ENCODE measurements at places on chromosomes 3 and 15. TPM values are rescaled to one million over a fixed set of nuclear protein-coding genes. Genes with fewer than 3 reads are reported as not detected.
A peak's percentile ranks its signal among the peaks of the same experiment; 100 is the strongest.

DNA sequence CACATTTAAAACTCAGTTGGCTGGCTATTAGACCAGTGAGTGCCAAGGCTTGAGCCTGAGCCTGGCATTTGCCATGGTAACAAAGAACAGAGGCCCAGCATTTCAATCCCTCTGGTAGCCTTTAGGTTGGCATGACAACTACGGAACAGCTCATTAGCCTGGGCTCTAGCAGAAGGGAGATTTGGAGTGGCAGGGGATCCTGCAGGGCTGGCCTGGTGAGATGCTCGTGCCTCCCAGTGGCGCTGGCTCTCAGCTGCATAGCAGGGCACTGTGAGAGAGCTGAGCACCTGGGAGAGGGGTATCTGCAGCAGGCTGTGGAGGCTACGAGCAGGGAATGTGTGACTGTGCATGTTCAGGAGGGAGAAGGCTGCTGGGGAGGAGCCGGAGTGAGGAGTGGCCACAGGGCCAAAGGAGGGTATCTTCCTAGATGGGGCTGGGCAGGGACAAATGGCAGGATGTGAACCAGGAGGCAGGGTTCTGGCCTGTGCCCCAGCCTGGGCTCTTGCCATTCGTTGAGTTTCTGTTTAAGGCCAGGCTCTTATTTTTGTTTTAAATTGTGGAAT, 5.6 kb upstream of the ABTB1 start:
- peak; percentile 73 for DNase-seq

DNA sequence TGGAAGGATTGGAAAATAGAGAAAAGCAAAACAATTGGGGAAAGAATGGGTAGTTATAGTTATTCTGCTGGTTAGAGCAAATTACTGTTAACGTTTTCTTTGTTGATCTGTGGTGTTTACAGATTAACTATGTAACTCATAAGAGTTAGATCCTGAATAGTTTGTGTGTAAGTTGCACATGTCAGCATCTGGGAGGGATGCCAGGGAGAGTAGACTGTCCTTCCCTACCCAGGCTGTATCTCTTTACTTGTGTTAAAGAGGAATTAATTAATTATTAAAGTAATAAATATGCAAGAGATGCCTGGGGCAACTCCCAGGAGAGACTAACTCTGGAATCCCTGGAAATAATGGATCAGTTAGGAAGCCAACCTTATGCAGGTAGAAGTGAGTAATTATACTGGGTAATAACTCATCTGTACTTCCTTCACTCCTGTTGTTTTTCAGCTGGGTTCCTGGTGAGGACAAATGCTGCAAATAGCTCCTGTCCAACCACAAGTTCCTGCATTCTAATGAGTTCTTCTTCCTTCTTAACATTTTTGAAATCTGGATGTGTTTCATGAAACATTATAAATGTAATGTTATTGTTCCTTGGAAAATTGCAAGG, 18.9 kb downstream of the GHRL start:
- DNase-seq = no peak

- no peak for DNase-seq
Measured at GRCh38 chr15:94412979-94413746, 181.8 kb downstream of the MCTP2 start.

DNA sequence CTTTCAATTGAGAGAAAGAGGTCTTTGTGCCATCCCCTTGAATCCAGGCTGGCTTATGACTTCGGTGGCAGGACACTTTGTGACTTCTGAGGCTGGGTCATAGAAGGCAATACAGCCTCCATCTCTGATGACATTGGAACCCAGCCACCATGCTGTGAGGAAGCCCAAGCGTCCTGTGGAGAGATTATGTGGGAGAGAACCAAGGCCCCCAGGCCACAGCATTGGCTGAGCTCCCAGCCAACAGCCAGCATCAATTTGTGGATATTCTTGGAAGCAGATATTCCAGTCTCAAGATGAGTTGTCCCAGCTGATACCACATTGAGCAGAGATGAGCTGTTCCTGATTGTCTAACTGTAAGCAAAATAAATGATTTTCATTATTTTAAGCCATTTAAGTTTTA, 12.7 kb upstream of the XIRP1 start:
- no peak for DNase-seq

The CILP gene
- not detected for total RNA-seq

The SEMA3G gene
- not detected for total RNA-seq

DNA sequence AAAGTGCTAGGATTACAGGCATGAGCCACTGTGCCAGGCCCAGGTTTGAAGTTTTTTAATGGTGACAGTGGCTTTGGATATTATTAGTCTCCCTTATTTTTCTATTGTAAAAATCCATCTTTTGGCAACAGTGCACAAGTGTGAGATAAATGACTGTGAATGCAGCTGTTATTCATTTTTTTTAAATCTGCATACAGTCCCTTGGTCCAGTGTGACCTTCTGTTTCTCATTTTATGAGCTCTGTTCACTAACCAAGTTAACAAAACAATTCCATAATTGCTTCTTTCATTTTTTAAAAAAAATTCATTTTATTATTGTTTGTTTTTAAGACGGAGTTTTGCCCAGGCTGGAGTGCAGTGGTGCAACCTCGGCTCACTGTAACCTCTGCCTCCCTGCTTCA, 381.8 kb downstream of the NAALADL2 start:
- no peak for DNase-seq

DNA sequence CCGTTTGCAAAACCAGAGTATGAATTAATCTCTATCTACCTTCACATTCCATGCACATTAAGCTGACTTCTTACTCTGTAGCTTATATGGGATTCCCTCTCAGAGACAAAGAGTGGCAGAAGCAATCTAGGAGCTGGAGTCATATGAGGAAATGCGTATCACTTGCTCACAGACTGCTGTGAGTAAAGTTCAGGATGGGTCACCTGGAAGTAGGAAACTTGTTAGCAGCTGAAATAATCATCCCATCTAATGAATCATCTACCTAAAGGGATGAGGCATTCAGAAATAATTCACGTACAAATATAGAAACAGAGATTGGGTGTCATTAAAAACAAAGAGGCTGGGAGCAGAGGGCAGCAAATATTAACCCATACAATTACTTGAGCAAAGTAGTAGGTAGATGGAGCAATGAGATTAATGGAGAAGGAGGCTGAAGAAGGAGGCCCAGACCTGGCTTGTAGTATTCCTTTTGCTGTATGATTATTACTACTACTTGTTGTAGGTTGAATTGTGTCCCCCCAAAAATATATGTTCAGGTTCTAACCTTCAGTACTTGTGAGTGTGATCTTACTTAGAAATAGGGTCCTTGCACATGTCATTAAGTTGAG, 866.3 kb downstream of the ROBO2 start:
- no peak for DNase-seq

- no peak for DNase-seq
Measured at GRCh38 chr3:160140756-160141155, 84.5 kb upstream of the C3orf80 start.

The CCDC174 gene
- 20.4 TPM for total RNA-seq

DNA sequence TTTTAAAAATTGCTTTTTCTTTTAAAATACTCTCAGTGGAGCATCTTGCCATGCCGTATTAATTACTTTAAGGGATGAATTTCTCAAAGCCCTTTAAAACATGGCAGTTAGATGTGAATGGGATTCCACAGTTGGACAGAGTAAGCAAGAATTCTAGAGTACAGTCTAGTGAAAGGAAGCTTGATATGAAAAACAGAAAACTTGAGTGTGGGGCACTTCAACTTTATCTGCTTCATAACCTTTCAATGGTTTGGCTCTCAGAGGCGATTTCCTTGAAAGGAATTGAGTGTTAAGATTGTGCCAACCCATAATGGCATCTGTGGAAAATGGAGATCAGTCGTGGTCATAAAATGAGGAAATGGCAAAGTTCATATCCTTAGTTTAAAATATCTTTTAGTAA, 127.7 kb upstream of the SAMMSON start:
- DNase-seq = no peak

GRCh38 chr3:56800832-56801661, 702 bp downstream of the ARHGEF3 start:
- DNase-seq = no peak

The CPN2 gene
- not detected for total RNA-seq

The EPHB3 gene
- total RNA-seq = 10.6 TPM

DNA sequence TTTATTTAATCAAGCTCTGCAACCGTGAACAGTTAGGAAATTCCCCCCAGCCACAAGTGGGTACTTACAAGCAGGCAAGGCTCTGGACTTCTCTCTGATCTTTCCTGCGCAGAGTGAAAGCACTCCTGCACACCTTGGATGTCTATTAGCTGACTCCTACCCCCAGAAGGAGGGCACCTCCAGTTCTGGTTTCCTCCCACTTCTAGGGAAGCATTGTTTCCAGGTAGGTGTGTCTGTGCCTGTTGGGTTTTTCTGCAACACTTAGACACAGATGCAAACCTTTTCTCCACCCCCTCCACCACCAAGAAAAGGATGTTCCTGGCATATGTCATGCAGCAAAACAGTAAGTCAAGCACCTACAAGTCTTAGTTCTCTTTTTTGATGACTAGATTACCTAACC, at the start of gene ZBED2:
Gene ZBED2 (minus strand): TSS at position 115 of the 400 bp plus-strand sequence. CDS start 1,145 bp downstream, outside the sequence.
- no peak for DNase-seq

The ZKSCAN7 gene
- total RNA-seq = 7.4 TPM

DNA sequence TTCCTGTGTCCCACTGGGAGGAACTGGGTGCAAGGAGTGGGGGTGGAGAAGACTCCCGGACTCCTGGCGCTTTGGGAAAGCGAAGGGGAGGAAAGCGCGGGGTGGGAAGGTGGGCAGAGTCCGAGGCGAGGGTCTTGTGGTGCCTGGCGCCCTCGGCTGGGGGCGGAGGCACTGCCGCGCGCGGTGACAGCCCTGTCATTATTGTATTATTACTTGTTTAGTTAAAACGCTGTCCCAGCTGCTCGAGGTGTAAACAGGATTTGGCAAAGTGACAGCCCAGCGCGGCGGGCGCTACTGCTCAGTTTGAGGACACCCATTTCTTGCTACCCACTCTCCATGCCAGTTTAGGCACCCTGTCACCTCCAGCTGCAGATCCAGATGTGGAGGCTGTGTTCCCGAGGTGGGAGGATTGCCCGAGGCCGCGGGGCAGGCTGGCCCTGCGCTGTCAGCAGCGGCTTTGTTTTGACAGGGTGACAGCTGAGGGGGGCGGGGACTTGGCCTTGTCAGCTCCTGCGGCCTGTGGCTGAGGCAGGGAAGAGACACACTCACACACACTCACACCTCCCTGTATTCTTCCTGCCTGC, 1.0 kb downstream of the KAT2B start:
- peak; percentile 85 for DNase-seq

The RCCD1 gene
- 12.8 TPM for total RNA-seq

DNA sequence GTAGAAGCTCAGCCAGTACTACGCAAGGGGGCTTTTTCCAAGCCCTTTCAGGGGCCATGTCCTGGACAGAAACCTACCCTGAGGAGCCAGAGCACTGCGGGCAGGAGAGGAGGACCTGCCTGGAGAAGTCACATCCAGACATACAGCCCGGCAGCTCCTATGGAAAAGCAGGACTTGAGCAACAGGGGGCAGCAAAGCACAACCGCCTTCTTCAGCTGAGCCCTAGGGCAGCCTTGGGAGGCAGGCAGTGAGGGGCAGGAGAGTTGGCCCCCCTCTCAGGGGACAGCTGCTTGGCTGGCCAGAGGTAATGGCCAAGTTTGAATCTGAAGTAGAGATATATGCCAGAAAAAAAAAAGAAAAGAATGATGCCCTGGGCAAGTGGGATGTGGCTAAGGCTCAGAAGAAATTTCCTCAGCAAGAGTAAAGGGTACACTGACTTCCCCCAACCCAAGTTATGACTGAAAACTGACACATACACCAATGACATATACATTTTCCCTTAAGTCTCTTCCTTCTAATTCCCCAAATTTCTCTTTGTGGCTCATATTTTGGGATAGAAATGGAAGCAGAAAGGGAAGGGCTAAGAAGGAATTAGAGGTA, 56.9 kb downstream of the CYP19A1 start:
- no peak for DNase-seq

- DNase-seq = no peak
Measured at GRCh38 chr15:48928877-48929538, 34.7 kb downstream of the SHC4 start.

The CGNL1 gene
- total RNA-seq = 6.2 TPM

DNA sequence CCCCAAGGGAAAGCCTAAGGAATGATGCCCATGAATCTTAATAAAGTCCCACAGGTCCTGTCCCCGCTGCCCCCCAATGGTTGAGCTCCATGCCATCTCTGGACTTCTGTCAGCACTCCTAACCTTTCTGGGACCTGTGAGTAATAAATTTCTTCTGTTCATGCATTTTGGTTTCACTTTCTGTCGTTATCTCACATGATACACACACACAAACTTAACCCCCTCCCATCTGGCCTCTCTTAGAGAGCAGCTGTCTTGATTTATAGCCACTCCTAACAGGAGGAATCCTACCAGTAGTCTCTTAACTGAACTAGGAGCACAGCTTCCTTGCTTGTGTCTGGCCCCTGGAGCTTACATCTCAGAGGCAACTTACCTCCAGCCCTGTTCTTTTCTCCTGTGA, 82.7 kb upstream of the SELENOK start:
- DNase-seq = no peak

GRCh38 chr3:126490619-126491018, 14.9 kb upstream of the ZXDC start:
- no peak for DNase-seq

DNA sequence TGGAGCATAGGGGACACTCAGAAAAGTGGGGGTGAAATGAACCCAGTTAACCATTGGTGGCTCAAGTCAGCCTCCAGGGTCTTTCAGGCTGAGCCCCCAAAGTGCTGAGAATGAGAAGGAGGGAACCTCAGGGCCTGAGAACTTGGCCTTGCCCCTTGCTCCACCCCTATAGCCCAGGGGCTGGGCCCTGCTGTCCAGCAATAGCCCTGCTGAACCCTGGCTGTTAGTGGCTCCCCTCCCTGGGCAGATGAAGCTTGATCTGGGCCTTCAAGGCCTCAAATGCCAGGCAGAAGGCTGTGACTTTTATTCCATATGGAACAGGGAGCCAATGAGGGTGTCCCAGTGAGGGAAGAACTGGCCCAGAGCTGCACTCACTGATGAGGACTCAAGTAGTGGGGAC, 16.2 kb downstream of the ADAMTS7 start:
- DNase-seq = no peak

GRCh38 chr15:83733691-83734090, 79.8 kb downstream of the ADAMTSL3 start:
- no peak for DNase-seq

The STRC gene
- total RNA-seq = 0.30 TPM

DNA sequence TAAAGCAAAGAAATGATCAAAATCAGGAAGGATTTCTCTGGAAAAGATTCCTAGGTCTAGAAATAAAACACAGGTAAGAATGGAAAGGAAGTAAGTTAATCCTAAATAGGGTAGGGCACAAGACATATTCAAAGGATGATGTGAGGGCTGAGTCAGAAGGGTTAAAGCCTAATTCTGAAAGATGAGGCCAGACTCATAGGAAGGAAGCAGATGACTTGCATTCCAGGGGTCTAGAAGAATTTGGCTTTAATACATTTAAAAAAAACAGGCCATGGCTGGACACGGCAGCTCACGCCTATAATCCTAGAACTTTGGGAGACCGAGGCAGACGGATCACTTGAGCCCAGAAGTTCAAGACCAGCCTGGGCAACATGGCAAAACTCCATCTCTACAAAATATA, 3.2 kb downstream of the SSR3 start:
- no peak for DNase-seq
